ENCODE measurements at places on chromosomes 7 and 10. TPM values are rescaled to one million over a fixed set of nuclear protein-coding genes. Genes with fewer than 3 reads are reported as not detected.

Gene UCN3
- not detected for total RNA-seq

Gene TRIM50
- total RNA-seq: not detected

Gene AMZ1
- total RNA-seq: 5.7 TPM

Gene MRPS16
- total RNA-seq: 67.0 TPM

Gene FAM25A
- not detected for total RNA-seq

Gene FAM25C
- not detected for total RNA-seq

DNA sequence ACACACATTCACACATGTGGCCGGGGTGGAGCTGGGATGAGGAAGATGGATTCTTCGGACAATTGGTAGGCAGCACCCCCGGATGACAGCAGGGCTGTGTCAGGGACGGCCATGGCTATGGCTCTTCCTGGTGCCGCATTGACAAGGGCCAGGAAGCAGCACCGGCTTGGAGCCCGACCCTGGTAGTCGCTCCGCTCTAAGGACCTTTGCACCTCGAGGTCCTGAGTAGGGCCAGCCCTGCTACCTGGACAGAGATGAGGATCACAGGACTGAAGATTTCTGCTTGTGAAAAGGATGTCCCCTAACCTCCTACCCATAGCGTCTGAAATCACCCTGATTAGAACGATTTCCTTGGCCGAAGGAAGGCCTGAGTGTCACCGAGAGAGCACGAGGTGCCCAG, 134.1 kb downstream of the ADARB2 start:
- no peak for DNase-seq

GRCh38 chr7:74718336-74718735, 55.5 kb upstream of the NCF1 start:
- peak; percentile 4 for DNase-seq

GRCh38 chr10:90276894-90277475, 575.6 kb downstream of the KIF20B start:
- peak; percentile 52 for DNase-seq

GRCh38 chr7:103396471-103396870, 49.0 kb downstream of the PSMC2 start:
- DNase-seq: no peak

DNA sequence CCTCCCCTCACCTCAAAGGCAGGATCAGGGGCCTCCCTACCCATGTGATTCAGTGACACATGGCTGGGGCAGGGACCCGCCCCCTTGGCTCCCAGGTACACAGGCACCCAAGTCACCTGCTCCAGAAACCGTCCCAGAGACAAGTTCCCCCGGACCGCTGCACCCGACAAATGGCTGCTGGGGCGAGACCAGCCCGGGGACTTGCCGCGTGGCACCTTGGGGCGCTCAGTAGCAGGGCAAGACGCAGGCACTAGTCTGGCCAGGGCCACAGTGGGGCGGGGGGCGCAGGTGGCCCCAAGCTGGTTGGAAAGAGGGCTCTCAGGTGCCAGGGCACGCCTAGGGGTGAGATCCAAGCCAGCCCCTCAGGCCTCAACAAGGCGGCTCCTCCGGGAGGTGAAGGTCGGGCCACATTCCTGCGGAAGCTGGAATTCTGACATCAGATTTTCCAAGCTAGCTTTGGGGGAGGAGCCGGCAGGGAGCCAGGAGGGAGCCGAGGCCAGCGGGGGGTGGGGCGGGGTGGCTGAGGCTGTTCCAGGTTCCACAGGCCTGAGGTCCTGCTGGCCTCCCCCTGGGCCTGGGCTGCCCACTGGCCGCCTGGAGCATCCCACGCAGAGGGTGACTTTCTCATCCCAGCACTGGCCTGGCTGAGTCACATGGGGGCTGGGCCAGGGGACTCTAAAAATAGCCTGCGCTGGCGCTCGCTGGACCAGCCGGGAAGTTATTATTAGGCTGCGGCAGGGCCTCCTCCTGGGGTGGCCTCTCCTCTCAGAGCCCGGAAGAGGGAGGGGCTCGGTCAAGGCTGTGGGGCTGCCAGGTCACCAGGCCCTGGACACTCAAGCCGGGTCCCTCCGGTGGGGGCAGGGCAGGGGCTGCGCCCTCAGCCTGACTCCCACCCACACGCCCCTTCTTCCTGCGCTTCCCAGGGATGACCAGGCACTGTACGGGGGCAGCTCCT, 20.5 kb upstream of the INPP5A start:
- peak; percentile 93 for DNase-seq

- peak; percentile 14 for DNase-seq
These were observed 6.5 kb downstream of the MDH2 start for GRCh38 chr7:76054123-76055120.

DNA sequence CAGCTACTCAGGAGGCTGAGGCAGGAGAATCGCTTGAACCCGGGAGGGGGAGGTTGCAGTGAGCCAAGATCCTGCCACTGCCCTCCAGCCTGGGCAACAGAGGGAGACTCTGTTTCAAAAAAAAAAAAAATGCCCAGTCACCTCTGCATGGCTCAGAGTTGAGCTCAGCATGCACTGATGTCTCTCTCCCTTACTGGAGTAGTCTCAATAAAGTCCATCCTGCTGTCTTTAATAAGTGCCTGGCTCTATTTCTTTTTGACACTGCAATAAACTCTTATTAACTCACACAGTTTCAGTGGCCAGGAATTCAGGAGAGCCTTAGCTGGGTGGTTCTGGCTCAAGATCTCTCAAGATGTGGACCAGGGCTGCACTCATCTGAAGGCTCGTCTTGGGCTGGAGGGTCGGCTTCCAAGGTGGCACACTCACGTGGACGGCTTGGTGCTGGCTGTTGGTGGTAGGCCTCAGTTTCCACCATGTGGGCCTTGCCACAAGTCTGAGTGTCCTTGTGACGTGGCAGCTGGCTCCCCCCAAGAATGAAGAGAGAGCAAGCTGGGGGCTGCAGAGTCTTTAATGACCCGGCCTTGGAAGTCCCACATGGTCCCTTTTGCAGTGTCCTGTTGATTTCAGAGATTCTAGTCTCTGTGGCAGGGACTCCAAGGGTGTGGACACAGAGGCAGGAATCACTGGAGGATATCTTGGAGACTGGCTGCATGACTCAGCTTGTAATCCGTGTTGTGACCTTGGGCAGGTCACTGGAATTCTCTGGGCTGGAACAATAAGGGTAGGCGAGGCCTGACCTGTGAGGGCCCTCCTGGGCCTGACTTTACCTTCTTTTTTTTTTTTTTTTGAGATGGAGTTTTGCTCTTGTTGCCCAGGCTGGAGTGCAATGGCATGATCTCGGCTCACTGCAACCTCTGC, 85.9 kb upstream of the KMT2C start:
- no peak for DNase-seq

DNA sequence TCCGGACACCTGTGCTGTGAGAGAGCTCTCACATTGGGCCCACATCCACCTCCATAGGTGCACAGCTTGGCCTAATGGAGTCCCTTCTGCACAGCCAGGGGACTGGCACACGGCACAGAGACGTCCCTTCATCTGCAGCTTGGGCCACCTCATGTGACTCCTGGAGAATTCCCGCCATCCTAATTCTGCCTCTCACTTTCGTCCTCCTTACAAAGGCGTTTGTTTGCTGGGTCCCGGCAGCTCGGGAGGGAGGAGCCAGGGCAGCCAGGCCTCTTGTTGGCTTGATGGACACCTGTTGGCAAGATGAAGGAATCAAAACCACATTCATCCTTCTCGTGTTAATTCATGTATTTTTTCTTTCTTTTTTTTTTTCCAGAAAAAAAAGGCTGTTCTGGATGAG, 30.7 kb upstream of the TTYH3 start:
- no peak for DNase-seq

DNA sequence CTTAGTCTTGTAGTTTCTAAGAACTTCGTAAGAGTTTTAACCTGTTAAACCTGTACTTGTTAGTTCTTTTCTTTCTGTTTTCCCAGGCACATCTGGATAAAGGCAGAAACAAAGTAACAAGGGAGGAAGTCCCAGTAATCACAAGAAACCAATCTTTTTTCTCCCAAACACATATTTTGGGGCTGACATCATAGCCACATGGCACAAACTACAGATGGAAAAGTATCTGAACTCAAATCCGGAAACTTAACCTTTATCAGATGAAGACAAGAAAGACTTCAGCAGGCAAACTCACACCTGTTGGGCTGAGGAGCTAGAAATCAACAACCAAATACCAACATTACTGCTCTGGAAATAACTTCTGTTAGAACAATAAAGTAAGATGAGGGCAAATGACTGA, 67.1 kb downstream of the CUBN start:
- DNase-seq: peak; percentile 92
